ENCODE measurements at places on chromosomes 7 and 10. TPM values are rescaled to one million over a fixed set of nuclear protein-coding genes. Genes with fewer than 3 reads are reported as not detected.

TMEM236 gene
- not detected for total RNA-seq

FOXP2 gene
- 0.81 TPM for total RNA-seq

COL26A1 gene
- total RNA-seq: not detected

HTR7 gene
- 15.0 TPM for total RNA-seq
